CD4-positive, alpha-beta T cell treated with Interleukin-15 for 4 hours (primary cell): ENCODE measurements at places on chromosomes 4 and X.

GRCh38 chr4:14994242-14994641 is 8.0 kb upstream of the CPEB2 start:
- DNase-seq: no peak

DNA sequence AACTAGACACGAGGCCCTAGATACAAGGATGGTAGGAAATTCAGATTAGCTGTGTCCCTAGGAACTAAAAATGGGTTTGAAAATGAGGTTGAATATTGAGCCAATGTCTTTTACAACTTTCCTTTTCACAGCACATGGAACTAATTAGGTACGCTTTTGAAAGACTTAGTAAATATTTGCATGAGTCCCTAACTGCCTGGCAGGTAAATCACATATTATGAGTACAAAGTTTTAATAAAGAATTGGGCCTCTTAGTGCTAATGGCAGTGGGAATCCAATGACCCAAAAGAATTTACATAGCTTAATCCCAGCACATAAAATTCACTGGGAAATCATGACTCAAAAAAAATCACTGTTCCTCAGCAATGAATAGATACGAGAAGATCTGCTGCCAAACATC is 16.8 kb downstream of the MUC7 start:
- no peak for DNase-seq

DNA sequence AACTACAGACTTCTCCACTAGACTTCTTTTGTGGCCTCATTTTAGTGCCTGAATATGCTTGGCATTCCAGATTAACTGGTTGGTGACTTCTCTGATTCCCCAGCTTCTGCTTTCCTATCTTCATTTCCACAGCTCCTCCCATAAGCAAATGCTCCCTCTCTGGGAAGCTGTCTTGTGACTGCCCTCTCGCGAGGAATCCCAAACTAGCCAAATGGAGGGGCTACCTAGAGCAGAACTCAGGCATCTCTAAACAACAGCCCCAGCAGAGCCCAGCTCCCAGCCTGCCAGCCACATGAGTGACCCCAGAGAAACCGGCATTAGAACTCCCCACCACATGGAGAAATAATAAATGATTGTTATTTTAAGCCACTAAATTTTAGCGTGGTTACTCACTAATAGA is 7.6 kb upstream of the VEGFD start:
- DNase-seq: no peak

GRCh38 chr4:101239665-101240064 is 107.7 kb downstream of the PPP3CA start:
- DNase-seq: no peak

GRCh38 chrX:120726294-120726693 is 96.4 kb upstream of the C1GALT1C1 start:
- DNase-seq: no peak

DNA sequence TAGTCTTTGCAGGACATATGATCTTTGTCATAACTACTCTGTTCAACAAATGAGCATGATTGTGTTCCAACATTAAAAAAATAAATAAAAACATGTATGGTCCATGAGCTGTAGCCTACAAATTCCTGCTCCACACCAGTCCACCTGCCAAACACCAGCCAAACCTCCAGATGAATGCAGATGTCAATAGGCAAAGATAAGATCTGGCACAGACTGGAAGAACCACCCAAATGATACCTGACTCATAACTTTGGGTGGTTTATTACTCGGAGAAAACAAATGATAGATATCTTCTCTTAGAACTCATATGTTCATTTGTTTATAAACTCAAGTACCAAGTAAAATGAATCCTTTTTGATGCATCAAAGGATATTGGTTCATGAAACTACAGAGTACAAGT is 425.1 kb downstream of the GBA3 start:
- no peak for DNase-seq

- peak; percentile 28 for DNase-seq
Observed at GRCh38 chr4:10403633-10404445, 53.4 kb downstream of the ZNF518B start.

GRCh38 chrX:9638871-9639270 is 126.8 kb downstream of the GPR143 start:
- no peak for DNase-seq

DNA sequence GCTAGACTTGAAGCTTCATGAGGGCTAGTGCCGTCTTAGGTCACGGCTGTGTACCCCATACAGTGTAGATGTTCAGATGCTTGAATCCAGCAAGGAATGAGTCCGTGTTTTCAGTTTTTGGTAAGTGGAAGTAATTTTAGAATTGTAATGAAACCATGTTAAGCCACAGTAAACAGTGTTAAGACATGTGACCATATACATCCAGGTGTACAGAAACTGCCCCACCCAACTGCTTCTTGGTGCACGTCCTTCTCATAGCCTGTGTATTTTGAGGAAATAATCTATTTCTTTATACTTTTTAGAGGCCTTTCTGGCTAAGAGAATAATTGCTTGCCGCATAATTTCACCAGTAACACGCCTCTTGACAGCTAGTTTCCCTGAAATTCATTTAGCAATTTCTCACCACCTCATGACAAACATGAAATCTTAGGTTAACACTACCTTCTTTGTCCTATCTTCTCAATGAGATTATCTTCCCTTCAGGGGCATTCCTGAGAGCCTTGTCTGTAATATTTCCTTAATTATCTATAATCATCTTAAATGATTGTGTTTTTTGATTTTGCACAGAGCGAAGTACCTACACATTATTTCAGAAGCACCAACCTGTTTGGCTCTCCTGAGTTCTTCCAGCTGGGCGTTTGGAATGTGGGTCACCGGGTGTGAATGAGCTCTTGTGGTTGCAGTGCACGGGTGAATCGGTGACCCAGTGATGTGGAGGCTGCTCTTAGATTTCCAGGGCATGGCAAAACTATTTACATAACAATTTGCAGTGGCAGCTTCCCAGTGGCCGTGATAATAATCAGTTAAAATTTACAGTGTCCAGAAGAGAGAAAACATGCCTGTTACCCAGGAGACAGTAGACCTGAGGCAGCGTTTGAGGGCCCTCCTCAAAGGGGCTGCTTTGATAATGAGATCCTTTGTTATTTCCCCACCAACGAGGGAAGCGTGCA is 50.2 kb upstream of the TADA2B start:
- DNase-seq: no peak

GRCh38 chr4:19512086-19512485 is 739.6 kb upstream of the SLIT2 start:
- DNase-seq: no peak

DNA sequence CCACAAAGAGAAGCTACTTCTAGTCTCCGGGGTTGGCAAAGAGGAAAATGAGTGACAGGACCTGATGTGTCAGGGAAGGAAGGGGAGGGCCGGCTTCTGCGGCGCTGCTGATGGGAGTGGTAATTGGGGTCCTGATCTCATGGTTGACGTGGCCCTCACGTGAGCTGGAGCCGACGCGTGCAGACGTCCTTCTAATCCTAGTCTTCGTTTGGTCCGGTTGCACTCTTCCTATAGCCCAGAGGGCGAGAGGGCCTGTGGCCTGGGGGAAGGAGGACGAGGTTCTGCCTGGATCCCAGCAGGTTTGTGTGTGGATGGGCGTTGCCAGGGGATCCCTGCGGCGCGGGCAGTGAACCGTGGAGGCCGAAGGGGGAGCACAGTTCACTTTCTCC is at the start of gene ARMCX1:
TSS of gene ARMCX1 (plus strand) at position 186 of the 389 bp plus-strand sequence. CDS start 2,384 bp downstream, outside the sequence.
- peak; percentile 0 for DNase-seq

DNA sequence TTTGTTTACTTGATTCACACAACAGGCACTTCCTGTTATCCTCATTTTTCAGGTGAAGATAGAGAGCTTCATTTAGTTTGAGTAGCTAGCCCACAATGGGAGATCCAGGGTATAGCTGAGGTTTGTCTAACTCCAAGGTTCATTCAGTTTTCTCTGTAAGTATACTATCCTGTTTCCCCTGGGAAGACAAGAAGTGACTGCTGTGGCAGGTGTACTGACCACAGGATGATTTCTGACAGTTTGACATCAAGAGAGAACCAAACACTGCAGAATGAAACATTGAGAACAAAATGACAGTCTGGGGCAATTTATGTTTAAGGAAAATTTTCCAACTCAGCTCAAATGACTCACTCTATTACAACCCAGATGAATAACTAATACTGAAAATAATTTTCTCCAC is 958.0 kb downstream of the STPG2 start:
- DNase-seq: no peak

DNA sequence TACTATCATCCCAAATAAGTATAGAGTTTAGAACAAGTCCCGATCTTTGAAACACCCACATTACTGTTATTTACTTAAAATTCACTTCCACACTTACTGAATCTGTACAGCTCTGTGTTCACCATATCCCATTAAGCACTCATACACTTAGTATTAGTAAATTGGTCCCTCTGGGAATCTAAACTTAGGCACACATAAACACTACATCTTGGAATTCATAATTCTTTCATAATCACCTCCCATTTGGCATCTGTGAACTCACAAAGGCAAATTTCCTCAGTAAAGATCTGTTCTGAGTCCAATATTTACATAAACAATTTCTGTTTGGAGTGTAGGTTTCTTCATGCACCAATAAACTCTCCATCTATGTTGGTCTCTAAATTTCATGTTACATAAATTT is 52.6 kb upstream of the PPARGC1A start:
- DNase-seq: no peak

DNA sequence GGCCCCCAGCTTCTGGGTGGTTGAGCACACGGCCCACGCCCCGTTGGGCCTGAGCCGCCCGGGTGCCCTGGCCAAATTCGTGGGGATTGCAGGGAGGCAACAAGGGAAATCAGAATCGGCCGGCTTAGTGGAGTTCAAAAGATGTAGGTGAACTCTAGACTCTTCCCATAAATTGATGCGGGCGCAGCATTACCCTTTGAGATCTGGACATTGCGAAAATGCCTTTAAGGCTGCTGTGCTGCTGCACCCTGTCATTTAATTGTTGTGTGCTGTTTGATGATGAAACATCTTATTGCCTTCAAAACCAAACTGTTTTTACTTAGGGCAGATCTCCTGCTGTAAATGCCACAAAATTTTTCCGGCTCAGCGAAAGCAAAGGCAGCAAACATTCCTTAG is 409 bp upstream of the MPP1 start:
- DNase-seq: no peak

GRCh38 chr4:53023677-53024299 is 161.7 kb downstream of the RASL11B start:
- no peak for DNase-seq
